Nephron progenitor cell (in vitro differentiated cells): ENCODE measurements at places on chromosomes 5 and 9.
A peak's percentile ranks its signal among the peaks of the same experiment; 100 is the strongest.

DNA sequence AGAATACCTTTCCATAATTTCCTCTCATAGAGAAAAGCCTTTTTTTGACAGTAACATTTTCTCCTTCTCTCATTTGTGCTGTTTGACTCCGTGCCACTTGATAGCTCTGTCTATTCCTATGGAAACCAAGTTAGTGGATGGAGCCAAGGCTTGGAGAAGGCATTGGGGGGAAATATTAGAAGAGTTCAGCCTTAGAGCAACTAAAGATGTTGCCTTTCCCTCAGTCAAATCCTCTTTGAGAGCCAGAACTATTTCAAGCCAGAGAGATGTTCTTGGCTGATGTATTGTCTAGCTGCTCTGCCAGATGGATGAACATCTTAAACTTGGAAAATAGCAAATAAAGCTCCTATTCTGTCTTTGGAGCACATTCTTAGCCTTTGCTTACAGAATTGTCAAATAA is 112.4 kb downstream of the INVS start:
- no peak for DNase-seq

GRCh38 chr9:36725777-36726356 is 153.2 kb downstream of the MELK start:
- DNase-seq, result peak; percentile 38

- no peak for DNase-seq
Measured at GRCh38 chr9:117135501-117136098, 279.3 kb downstream of the ASTN2 start.

DNA sequence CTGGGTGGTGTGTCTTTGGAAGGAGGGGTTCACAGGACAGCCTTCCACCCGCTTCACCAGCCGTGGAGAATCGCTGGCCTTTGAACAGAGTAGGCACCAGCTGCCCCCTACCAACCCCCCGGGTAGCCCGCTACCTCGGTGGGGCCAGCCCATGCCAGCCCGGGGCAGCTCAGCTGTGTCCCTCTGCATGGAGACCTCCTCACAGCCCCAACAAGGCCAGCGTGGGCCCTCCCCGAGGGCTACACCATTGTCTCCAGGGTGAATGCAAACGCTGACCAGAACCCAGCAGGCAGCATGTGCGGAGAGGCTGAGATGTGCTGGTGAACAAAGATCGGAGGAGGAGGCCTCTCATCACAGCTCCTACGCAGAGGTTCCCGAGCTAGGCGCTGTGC is 51.9 kb downstream of the LMX1B start:
- no peak for DNase-seq

GRCh38 chr5:125478599-125478998 is 732.2 kb upstream of the ZNF608 start:
- DNase-seq, result no peak

GRCh38 chr9:126299706-126300276 is 26.8 kb upstream of the MVB12B start:
- DNase-seq, result no peak

DNA sequence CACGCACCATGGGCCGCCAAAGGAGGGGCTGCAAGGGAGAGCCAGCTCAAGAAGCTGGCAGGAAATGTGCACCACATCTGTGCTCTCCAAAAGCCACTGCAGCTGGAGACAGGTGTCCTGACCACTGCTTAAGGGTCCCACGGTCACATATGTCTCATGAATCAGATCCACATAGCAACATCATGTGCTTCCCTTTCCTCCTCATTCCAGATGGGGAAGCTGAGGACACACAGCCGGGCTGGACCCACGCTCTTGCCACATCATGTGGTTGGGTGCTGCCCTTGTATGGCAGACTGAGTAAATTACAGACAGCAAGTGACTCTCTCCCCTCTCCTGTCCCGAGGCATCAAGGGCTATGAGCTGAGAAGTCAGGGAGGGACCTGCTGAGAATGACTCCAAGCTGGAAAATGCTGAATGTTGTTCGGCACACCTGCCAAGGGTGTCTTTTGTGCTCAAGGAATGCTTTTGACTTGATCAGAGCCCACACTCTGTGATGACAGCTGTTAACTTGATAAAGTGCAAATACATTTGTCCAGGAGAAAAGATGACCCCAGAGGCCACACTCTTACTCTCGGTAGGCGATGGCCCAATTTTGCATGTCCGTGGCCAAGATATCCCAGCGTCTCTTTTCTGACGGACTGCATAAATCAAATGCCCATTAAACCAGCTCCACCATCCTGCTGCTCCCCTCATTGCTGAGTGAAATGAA is 58.2 kb downstream of the NSUN2 start:
- DNase-seq, result no peak

- DNase-seq, result no peak
Measured at GRCh38 chr9:87233899-87234455, 263.7 kb upstream of the DAPK1 start.

GRCh38 chr5:6576861-6577501 is 55.9 kb downstream of the NSUN2 start:
- DNase-seq, result no peak

DNA sequence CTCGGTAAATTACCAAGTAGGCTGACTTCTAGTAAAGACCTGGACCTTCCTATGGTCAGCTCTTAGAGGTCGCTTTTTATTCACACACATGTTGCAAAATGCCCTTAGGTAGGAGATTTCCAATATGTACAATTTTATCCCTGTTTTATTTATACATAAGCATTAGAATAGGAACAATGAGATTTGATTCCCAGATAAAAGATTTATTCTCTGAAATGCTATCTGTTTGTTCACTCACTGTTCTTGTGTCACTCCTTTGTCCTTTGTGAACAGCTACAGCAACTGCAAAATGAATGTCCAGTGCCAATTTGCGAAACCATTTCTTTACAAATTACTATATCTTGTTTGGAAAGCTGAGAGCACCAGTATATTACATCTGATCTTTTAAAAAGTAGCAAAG is 991.5 kb upstream of the TYRP1 start:
- DNase-seq, result no peak

DNA sequence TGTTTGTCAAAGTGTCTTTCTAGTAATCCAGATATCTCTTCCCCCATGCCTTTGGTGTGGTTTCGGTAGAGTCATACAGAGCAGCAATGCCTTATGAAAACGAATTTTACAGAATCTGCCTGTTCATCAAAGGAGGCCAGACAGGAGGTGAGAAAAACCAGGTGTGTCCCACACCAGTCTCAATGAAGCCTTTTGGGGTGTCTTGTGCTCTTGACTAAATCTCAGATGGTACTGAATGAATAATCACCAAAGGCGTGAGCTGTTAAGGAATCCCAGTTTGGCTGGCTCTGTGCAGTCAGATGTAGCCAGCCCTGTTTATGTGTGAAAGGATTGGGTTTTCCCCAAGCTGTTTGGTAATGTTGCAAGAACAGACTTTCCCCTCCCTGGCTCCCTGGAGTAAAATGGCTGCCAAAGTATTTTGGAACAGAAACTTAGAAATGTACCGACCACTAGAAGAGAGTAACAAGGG is 70.8 kb upstream of the CDKN2B start:
- no peak for DNase-seq

GRCh38 chr5:162377895-162378294 is 310.3 kb downstream of the GABRG2 start:
- DNase-seq, result no peak

GRCh38 chr5:81971111-81971711 is 612 bp upstream of the ATG10 start:
- no peak for DNase-seq

GRCh38 chr5:137995077-137995748 is 37.7 kb downstream of the FAM13B start:
- no peak for DNase-seq

GRCh38 chr5:180371949-180372348 is 18.8 kb upstream of the GFPT2 start:
- no peak for DNase-seq

DNA sequence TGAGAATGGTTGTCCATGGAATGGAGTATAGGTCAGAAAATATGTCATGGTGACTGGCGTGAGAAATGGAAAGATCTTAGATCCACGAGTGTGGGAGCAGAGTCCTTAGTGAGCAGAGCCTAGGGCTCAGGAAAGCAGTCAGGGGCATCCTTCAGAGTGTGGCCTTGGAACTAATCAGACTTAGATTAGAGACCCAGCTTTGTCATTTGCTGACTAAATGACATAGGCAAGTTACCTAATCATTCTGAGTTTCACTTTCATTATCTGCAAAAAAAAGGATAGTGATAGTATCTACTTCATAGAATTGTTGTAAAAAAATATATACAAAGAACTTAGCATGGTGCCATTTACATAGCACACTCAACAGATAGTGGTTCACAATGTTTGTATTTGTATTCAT is 24.3 kb upstream of the SLIT3 start:
- no peak for DNase-seq

- no peak for DNase-seq
Measured at GRCh38 chr5:26339576-26339975, 698.8 kb downstream of the CDH9 start.

GRCh38 chr9:69339620-69340019 is 14.6 kb downstream of the ENTREP1 start:
- DNase-seq, result no peak

DNA sequence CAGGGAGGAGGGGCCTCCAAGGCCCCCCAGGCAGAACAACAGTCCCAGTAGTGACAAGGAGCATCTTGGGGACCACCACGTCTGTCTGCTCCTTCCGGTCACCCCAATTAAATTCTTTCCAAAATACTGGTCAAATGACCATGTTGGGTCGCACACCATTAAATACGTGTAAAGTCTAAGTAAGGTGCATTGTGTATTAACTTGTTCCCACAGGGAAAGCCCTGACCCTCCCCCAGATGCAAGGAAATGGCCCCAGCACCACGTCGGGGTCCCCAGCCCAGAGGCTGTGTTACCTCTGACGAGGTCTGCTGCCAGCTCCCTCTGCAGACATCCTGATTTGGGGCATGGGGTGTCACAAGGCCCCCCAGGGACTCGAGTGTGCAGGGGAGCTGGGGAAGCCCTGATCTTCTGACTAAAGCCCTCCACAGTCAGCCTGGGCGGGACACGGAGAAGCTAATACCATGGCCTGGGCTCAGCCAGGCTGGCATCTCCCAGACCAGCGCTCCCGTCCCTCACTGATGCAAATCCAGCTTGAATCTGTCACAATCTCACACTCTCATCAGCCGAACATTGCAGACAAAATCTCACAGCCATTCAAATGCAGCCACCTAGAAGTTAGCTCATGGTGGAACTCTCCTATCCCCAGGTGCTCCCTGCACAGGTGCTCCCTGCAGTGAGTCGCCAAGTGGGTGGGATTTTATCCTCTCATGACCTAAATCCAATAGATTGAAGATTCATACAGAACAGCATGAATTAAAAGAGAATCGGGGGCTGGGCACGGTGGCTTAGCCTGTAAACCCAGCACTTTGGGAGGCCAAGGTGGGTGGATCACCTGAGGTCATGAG is 13.6 kb downstream of the TERT start:
- DNase-seq, result no peak

DNA sequence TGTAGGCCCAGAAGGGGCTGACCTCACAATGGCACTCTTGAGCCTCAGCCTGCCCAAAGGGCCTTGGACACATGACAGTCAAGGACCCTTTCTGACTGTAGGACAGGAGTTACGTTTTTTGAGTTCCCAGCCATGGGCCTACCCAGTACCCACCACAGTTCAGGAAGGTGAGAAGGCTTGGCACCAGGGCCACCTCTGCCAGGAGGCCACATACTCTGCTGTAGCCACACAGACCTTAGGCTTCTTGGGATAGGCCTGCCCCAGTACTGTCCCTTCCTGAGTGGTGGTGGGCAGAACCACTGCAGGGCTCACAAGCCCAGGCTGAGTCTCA is 12.8 kb downstream of the PDLIM4 start:
- DNase-seq, result no peak

DNA sequence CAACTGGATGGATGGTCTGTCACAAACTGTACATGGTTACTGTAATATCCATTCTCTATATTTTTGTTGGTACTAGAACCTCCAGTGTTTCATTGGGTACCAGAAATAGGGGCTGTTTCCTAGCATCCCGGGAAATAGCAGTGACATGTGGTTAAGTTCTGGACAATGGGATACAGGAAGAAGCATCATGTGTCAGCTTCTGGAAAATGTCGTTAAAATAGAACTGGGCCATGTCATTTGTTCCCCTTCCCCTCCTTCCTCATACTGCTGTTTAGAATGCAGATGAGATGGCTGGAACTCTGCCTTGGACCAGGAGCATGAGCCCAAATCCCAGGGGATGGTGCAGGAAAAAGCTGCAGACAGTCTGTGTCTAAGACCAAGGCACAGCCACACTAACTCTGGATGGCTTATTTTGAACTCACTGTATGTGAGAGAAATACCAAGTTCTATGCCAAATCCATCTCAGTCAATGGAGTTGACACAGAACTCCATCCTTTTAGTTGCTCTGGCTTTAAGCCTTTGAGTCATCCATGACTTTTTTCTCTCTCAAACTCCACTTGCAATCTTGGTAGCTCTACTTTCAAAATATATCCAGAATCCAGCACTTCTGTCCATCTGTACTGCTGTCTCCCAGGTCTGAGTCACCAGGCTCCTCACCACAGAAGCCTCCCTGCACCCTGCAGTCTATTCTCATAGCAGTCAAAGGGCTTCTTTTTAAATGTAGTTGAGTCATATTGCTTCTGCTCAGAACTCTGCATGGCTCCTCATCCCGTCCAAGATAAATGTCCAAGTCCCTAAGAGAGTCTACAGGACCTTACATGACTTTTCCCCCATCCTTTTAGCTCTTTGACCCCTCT is 184.2 kb downstream of the NSG2 start:
- no peak for DNase-seq

DNA sequence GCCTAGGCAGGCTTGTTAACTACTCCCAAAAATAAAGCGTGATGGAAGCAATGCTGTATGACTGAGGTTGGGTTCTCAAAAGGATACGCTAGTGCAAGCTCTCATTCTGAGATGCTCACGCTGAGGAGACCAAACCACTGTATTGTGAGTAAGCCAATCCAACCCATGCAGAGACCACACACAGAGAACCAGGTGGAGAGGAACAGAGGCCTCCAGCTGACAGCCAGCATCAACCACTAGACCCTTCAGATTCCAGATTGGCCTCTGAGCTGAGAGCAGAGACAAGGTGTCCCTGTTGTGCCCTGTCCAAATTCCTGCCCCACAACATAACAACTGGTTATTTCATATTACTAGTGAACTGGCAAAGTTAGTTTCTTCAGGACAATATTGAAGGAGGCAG is 4.5 kb downstream of the TSTD2 start:
- DNase-seq, result no peak

- DNase-seq, result no peak
Measured at GRCh38 chr5:39328731-39329130, 35.6 kb downstream of the C9 start.

DNA sequence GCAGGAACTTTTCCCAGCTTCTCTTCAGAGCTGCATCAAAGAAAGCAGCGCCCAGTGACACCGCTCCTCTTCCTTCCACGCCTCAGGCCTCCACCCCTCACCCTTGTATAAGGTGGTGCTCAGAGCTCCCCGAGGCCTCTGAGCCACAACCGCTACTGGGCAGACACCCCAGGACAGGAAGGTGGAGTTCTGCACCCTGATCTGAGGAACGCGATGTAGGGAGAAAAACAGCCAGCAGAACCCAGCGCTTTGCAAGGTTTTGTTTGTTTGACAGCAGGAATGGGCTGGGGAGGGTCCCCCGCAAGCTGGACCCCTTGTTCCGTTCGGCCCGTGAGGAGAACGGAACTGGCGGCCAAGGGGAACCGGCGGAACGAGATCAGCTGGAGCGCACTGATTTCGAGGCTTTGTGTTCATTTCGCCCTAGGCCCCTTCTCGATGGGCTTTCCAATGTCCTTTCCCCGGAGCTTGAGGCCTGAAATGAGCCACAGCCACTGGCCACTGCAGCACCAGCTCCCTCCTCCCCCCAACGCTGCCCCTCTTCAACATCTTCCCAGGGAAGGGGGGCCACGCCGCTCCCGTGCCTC is 4.1 kb downstream of the EDF1 start:
- DNase-seq, result no peak
